Activated naive CD4-positive, alpha-beta T cell treated with Interleukin-2 at 50 U/mL for 16 hours (primary cell): ENCODE measurements at places on chromosomes 5 and 9.
A peak's percentile ranks its signal among the peaks of the same experiment; 100 is the strongest.

DNA sequence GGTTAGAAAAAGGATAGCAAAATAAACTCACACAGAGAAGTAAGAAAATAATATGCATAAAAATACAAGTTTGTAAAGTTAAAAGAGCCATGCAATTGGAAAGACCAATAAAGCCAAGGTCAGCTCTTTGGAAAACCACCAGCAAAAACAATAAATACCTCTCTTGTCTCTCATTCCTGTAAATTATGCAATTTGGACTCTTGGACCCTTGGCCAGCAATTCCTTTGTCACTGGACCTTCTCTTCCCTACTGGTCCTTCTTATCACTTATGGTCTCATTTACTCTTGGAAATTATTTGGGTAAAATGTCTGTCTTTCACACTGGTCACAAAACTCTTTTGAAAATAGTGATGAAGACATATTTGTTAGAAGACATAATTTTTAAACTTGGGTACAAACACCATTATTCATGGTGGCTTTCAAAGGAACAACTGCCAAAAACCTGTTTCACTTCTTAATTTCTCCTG is 379.5 kb downstream of the TMEM232 start:
- DNase-seq, result no peak

DNA sequence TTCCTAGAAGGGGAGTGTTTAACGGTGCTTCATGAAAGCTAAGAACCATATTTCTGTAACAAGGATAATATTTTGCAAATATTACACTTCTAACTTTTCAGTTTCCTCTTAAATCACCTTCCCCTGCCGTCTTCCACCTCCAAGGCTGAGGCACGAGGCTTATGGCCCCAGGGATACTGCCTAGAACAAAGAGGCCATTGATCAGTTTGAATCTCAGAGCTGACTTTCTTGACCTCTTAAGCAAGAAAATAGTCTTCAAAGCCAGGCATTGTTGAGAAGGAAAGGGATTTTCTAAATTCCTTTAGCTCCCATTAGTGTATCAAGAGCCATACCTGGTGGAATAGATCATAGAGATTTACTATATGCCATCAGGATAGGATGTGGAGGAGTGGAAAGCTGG is 566.2 kb downstream of the BNC2 start:
- DNase-seq, result no peak

DNA sequence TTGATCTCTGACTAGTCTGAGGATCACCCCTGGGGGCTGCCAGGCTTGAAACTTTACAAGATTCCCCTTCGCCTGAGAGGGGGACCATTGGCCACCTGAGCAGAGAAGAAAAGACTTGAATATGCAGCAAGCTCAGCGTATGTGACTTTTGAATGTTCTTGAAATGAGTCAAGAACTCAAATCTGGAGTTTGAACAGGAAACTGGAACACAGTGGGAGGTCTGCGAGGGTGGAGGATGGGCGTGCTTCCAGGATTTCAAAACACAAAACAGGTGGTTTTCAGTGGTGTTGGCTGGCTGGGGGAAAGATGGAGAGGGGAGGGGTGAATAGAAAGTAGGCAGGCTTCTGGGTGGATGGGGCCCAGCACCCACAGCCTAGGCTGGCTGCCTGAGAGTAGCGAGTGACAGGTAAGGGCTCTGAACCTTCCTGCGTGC is 40.6 kb downstream of the TMEM174 start:
- peak; percentile 43 for DNase-seq

GRCh38 chr9:115362101-115362500 is 244.1 kb upstream of the TNC start:
- no peak for DNase-seq

DNA sequence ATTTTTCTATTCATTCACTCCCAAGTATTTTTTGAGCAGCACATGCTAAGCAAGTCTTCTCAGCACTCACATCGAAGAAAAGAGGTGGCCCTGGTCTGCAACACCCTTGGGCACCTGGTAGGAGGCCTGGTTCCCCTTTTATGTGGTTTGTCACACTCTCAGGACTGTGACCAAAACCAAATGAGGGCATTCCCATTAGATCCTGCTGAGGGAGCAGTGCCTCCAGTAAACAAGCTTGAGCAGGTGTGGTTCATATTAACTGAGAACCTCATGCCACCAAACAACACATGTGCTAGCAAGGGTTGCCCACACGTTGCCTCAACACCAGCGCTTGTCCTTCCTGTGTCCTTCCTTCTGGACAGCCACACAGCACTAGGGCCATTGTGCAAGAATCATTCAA is 26.9 kb upstream of the SYK start:
- no peak for DNase-seq

- no peak for DNase-seq
Observed at GRCh38 chr5:54741711-54742110, 224.2 kb downstream of the SNX18 start.

DNA sequence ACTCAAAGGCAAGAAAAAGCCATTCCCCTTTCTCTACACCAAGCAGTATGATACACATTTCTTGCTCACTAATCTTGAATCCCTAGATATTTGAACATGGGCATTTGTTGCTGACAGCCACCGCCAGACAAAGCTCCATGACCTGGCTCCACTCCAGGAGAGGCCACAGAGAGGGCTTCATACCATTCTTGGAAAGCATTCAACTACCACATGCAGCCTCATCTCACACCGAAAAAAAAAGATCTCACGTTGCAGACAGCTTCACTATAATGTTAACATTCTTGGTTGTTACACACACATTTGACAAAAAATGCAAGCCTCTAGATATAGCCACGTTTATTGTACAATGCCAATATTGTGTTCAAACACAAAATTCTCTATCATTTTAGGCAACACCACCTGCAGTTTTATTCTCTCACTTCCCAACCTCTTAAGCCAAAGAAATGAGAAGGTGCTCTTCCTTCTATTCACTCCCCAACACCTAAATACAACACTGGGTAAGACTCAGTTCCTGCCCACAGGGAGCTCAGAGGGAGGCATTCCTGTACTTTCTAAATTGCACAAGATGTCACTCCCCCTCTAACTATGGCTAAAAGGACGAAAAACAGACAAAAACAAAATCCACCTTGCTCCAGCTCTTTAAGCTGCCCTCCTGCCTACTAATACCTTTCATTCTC is 222.4 kb downstream of the TSSK1B start:
- no peak for DNase-seq

DNA sequence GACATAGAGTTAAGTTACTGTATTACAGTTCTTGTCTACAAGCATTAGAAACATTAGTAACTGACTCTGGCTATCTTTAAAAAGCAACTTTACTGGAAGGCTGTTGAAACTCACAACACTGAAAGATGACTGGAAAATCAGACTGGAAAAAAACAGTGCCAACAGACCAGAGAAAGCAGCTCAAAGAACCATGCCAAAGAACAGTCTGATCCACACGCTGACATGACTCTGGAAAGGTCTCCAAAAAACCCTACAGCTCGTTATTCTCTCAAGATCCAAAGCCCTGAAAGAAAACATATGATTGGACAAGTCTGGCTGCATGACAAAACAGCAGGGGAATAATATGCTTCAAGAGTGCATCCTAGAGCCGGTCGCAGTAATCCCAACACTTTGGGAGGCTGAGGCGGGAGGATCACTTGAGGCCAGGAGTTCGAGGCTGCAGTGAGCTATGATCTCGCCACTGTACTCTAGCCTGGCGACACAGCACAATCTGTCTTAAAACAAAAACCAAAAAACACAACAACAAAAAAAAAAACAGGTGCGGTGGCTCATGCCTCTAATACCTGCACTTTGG is 5.6 kb downstream of the GOLPH3 start:
- no peak for DNase-seq
